ENCODE measurements at places on chromosomes 1 and 21.

DNA sequence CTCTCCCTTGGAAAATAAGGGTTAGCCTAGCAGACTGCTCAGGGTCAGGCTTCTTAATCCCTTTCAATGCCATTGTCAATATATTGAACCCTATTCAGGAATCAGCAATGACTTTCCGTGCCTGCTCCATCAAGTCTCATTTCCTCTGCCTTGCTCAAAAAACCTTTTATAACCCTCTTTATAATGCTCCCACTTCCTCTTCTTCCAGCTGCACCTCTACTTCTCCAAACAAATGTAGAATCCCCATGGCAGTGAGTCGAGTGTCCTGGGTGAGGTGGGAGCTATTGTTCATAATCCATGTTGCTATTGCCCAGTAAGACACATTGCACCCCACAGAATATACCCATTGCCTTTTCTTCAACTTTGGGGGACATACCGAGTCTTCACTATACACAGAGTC lies 58.6 kb downstream of the OLIG1 start:
- DNase-seq, result no peak

DNA sequence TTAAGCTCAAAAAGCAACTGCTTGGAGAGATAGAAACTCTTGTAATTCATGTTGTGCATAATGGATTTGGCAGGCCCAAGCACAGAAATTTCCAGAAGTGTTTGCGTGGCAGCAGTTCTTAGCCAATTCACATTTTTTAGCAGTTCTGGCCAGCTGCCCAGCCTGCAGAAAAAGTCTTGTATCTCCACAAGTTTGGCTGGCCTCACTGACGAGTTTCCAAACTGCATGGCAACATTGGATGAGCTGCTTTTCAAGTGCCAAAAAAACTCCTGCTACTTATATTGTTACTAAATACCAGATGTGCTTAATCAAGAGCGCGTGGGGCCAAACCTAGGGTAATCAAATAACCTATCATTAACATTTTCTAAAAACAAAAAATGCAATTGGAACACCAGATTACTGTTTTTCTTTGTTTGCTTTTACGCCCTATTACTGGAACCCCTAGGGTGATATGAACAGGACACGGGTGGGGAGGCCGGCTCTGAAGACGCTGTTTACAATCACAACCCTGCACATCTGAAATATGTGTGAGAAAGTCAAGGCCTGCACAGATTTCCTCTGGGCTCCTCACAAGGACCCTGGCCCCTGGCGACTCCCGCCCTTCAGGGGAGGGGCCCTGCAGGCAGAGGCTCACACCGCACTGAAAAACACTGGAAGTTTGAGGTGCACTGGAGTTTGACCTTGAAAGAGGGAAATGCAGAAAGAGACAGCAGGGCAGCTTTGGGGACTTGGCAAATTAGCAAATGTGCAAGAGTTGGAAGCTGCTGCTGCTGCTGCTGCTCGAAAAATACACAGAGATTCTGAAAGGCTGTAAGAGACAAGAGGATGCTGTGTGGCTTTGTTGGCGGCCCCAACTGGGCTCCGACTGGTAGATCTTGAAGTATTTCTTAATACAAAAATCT lies 55.2 kb upstream of the TARBP1 start:
- no peak for DNase-seq

- DNase-seq, result no peak
Observed at GRCh38 chr21:34913811-34914210, 135.3 kb downstream of the RUNX1 start.

DNA sequence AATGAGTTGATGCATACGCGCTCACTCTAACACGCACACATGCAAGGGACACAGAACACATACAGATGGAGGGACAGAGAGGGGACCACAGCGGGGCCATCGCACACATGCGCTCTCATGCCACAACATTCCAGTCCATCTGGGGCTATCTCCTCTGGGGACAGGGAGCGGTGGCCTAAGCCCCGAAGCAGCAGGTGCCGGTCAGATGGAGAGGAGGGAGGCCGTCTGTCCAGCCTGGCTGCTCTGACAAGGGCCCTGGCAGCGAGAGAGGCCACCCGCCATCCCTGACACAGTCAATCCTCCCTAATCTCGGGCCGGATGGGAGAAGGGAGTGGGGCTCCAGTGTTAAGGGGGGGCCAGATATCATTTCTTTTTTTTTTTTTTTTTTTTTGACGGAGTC lies 123.5 kb downstream of the KIAA0319L start:
- DNase-seq, result no peak

DNA sequence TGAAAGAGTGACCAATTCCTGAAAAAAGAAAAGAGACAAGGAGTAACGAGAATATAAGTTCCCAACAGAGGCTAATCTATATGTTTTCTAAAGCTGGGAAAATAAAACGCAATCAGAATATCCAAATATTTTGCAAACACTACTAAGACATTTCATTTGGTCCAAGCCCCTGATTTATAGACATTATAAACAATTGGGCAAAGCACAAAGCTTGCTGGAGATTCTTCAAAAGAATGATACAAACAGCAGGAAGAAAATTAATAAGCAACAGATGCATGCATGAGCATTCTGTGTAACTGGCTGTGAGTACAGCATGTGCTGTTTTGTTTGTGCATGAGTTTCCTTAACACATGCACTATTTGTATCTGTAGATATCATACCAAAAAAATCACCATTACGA lies 552.9 kb downstream of the LTN1 start:
- no peak for DNase-seq

DNA sequence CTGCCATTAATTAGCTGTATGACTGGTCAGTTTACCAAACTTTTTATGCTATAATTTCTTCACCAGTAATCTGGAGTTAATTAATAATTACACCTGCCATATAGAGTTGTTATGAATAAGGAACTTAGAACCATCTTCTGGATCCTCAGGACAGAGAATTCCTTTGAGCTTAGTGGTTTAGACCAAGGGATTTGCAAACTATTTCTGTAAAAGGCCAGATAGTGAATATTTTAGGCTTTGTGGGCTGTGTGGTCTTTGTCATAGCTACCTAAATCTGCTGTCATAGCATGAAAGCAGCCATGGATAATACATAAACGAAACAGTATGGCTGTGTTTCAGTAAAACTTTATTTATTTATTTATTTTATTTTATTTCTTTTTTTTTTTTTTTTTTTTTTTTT lies 9.0 kb downstream of the TIMM17A start:
- no peak for DNase-seq

DNA sequence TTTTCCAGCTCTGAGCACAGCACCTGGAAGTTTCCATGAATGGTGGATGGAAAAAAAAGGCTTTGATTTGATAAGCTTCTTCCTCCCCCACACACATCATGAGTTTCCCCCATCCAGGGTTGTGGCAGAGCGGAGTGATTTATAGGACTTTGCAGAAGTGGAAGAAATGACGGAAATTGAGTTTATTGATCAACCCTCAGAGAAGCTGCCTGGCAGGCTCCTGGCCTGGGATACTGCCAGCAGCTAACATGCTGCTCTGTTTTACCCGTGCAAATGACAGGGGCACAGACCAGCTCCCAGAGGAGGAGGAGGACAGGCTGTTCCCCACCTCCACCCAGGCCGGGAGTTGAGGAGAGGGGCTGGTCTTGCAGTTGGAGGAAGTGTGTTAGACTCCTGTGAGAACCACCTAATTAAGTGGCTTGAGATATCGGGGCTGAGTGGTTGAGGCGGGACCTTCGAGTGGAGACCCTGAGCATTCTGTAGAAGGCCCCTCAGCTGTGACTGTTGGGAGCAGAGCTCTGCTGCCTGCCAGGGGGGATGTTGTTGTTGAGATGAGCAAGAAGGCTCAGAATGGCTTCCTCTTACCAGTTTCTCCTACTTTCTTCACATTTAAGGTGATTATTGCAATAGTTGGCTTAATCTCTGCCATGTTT lies 21.8 kb downstream of the ADORA1 start:
- DNase-seq, result no peak
